Fibroblast of upper back skin (primary cell): ENCODE measurements at places on chromosomes 4 and X.

DNA sequence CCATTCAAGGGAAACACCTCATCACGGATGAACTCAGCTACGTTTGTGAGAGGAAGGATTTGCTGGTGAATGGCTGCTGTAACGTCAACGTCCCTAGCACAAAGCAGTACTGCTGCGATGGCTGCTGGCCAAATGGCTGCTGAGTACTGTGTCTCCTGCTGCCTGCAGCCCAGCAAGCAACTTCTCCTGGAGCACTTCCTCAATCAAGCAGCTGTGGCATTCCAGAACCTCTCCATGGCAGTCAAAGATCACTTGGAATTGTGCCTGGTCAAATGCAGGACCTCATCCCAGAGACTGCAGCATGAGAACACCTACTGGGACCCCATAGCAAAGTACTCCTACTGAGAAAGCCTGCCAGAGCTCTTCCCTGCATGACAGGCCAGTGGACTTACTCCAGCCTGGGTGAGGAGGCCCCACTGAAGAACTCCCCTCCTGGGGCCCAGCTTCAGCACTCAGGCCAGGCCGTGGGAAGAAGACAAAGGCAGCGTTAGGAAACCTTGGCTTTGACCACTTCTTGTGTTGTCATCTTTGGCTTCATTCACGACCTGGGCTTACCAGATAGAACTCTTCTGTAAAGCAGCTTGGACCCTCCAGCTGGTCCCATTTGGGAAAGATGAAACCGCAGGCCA, 244.3 kb downstream of the RBMX2 start:
- DNase-seq, result no peak

DNA sequence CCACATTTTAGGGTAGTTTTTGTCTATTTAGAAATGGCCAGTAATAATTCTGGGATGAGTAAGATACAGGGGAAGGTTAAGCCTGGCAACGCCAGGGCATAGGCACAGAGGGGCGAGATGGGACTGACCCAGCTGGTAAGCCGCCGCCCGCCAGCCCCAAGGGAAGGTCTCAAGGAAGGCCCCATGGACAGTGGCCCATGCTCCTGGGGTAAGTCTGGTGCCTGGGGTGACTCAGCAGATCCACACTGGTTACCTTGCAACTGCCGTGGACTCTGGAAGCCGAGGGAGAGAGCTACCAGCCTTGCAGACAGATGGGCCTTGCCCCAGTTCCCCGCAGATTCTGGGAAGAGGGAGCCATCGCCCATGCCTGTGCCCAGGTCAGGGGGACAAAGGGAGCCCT, 179.4 kb downstream of the AFAP1 start:
- no peak for DNase-seq

- no peak for DNase-seq
These were observed 1205.5 kb downstream of the ARAP2 start for GRCh38 chr4:35038845-35039244.

- DNase-seq, result no peak
These were observed 13.8 kb downstream of the TMEM175 start for GRCh38 chr4:946103-946450.

DNA sequence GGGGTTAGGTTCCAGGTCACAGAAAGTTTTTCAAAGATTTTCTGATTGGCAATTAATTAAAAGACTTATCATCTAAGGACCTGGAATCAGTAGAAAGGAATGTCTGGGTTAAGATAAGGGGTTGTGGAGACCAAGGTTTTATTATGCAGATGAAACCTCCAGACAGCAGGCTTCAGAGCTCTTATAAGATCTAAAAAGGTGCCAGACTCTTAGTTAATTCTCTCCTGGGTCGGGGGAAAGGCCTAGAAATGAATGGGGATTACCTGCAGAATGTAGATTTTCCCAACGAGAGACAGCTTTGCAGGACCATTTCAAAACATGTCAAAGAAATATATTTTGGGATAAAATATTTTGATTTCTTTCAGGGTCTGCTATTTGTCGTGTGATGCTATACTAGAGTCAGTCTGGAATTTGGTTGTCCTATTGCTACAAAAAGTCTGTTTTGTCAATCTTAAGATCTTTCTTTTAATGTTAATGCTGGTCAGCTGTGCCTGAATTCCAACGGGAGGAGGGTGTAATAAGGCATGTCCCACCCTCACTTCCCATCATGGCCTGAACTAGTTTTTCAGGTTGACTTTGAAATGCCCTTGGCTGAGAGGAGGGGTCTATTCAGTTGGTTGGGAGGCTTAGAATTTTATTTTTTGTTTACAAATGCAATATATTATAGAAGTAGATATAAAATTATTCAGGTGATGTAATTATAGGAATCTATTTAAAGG, 15.8 kb downstream of the EGF start:
- DNase-seq, result no peak

- DNase-seq, result no peak
These were observed 34.0 kb downstream of the LHFPL1 start for GRCh38 chrX:112645774-112646173.

- no peak for DNase-seq
These were observed 4.8 kb downstream of the CAPN6 start for GRCh38 chrX:111265486-111265885.

GRCh38 chrX:1165535-1166196, 46.8 kb downstream of the CRLF2 start:
- DNase-seq, result peak; percentile 48

GRCh38 chrX:149837639-149838038, 43.3 kb upstream of the MAGEA8 start:
- no peak for DNase-seq

- DNase-seq, result no peak
These were observed 72.6 kb downstream of the TAF1 start for GRCh38 chrX:71438750-71439149.

DNA sequence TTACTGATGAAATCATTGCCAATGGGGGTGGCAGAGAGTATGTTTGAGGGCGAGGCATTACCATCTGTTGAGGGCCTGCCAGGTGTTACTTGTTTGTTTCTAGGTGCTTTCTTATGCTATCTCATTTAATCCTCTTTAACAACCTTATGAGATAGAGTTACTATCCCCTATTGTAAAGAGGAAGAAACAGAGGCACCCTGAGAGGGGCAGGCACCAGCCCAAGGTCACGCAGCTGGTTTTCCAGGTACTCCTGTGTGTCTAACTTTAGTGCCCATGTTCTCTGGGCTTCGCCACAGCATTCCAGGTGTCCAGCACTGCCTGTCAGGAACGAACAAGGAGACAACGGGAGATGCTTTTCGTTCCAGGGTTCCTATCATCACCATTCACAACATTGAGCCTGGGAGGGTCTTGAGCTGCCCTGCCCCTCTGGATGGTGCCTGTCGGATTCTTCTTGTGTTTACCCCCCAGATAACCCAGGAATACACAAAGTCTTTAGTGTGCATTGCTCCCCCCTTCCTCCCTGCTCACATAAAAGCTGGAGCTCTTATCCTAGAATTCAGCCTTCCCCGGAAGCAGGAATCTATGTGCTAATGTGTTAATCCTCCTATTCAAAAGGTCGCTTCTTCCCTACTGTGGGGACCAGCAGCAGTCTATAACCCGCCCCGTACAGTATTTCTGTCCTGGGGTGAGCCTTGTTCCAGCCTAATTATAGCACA, 24.9 kb upstream of the GPC4 start:
- no peak for DNase-seq

GRCh38 chrX:4831574-4831973, 1118.1 kb upstream of the PRKX start:
- no peak for DNase-seq

DNA sequence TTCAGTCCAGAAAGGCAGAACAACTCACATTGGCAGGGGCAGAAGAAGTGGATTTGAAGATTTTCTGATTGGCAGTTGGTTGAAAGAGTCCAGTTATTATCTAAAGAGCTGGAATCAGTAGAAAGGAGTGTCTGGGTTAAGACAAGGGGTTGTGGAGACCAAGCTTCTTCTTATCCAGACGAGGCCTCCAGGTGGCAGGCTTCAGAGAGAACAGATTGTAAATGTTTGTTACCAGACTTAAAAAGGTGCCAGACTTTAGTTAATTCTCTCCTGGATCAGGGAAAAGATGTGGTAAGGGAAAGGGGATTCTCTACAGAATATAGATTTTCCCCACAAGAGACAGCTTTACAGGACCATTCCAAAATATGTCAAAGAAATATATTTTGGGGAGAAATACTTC, 36.7 kb upstream of the TLR3 start:
- no peak for DNase-seq

- DNase-seq, result no peak
These were observed 8.8 kb downstream of the EPHA5 start for GRCh38 chr4:65661471-65661870.

DNA sequence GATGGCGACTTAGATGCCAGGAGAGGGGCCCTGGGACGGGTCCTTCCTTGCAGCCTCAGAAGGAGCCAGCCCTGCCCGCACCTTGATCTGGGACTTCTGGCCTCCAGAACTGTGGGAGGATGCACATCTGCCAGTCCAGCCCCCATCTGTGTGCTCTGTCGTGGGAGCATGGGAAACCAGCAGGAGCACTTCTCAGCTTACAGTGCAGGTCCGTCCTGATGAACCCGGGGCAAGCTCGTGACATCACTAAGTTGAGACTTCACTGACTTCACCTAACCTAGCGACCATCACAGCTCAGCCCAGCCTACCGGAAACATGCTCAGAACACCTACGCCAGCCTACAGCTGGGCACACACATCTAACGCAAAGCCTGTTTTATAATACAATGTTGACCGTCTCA, 38.1 kb downstream of the ABLIM2 start:
- no peak for DNase-seq

DNA sequence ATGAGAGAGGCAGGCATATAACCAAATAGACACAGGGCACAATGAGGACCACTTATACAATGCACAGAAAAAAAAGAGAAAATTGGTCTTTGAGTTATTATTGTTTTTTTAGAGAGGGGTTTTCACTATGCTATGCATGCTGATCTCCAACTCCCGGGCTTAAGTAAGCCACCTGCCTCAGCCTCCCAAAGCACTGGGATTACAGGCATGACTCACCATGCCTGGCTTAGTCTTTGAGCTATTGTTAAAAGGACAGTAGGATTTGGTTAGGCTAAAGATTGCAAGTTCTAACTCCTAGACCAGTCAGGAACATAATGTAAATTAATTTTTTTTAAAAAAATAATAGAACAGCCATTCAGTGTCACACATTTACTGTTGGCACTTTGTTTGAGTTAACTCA, 340.1 kb downstream of the GPAT3 start:
- peak; percentile 25 for DNase-seq

GRCh38 chr4:129355516-129355915, 259.6 kb downstream of the C4orf33 start:
- peak; percentile 62 for DNase-seq

- DNase-seq, result no peak
These were observed 42.4 kb downstream of the KIAA0232 start for GRCh38 chr4:6824772-6825402.

DNA sequence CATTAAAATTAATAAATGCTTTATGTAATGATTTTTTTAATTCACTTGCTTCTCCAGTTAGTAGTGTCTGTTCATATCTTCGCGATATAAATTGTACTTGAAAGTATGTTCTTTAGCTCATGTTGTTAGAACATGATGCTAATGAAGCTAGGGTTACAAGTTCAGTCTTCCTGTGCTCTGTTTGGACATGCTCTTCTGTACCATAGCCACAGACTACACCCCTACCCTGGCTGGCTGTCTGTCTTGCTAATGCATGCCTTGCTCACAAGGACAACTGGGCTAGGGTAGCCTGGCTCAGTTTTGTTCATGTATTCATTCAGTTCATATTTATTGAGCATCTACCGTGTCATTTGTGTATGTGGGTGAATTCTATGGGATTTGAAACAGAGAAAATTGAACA, 50.8 kb upstream of the MTMR1 start:
- DNase-seq, result no peak

- DNase-seq, result no peak
These were observed 48.9 kb downstream of the SLC34A2 start for GRCh38 chr4:25704516-25704915.

DNA sequence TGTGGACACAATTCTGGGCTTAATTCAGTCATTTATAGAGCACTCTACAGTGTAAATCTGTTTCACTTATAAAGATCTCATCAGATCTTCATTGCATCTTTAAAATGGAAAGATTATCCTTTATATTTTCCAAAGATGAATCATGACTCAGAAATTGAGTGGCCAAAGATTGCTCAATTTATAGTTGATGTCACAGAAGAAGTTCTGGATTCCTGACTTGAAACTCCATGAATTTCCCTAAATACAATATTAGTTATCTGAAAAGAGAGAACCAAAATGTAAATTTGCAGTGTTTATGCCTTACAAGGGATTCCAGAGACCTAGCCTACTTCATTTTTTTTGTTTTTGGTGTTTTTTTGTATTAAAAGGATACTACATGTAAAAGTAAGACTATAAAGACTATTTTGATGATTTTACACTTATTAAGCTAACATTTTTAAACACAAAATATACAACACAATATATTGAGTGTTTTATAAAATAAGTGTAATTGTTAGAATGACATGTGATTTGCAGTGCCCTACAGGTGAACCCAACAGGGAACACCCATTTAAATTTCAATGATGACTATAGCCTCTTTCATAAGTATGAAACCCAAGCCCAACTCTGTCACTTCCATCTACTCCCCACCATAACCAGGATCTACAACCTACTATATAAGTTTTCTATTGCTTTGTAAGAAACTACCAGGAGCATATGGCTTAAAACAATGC, 183.5 kb downstream of the PCDH7 start:
- DNase-seq, result peak; percentile 61

GRCh38 chr4:48509543-48509942, 19.5 kb downstream of the ZAR1 start:
- DNase-seq, result peak; percentile 40

DNA sequence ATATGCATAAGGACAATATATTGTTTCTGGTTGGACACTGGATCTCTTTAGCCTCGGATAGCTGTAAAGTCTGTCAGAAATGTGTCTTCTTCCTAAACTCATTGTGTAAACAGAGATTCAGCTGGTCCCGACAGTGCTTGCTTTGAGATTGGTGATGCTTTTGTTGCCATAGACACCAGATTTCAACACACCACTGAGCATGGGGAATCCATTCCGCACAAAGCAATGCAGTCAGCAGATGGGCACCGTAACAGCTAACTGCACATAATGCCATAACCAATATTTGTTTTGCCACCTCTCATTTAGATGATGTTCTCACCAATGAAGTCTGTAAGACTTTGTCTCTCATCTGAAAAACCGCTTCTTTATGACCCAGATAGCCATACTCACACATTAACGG, 33.3 kb upstream of the FAM47C start:
- no peak for DNase-seq

DNA sequence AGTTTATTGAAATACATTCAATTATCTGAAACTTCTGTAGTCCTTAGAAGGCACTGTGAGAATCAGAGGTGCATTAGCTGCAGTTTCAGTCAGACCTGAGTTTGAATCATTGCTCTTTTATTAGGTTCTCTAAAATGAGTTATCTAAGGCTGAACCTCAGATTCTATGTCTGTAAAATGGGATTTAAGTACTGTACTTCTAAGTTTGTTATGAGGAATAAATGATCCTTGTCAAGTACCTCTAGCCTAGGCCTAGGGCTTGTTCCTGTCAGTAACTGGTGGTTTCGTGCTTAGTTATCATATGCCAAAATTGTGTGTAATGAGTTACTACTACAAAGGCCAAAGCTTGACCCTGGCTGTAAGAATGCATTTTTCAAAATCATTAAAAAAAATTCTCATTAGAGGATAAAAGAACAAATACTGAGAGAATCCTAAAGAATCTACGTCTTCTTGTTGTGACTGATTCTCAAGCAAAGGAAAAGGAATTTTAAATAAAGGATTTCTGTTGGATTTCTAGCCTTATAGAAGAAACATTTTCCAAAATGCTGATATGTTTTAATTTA, 65.8 kb downstream of the SLIT2 start:
- no peak for DNase-seq
